ENCODE measurements at places on chromosomes 3 and 15. TPM values are rescaled to one million over a fixed set of nuclear protein-coding genes. Genes with fewer than 3 reads are reported as not detected.

DNA sequence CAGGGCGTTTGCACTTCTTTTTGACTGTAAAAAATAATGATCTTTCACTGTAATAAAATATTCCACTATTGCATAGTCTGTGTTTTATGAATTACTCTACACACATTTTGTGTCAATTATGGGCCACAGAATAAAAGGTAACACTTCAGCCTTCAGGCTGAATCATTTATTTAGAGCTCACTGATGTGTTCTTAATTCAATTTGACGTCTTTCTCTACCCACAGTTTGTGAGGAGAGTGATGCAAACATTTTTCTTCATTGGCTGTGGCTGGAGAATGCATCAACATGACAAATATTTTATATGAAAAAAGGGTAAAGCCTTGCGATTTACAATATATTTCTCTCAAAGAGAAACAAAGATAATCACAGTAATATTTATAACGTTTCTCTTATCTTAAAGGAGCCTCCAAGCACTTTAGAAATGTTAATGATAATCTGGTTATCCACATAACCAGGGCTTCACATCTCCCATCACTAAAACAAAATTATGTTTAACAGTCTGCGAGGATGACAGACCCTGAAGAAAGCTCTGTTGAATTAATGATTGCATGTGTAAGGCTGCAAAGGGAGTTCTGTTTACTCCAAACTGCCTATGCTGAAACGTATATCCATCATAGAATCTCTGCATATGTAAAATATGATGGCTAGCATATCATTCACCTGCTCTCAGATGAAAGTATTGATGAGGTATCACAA is 951.3 kb downstream of the ZPLD1 start:
- no peak for DNase-seq

The SATB1 gene
- total RNA-seq, result 0.31 TPM

The IL16 gene
- total RNA-seq, result 1.0 TPM

The ADGRG7 gene
- not detected for total RNA-seq

The LRRC31 gene
- not detected for total RNA-seq

Measured in Panc1 (cell line).